ENCODE measurements at places on chromosomes 2 and 18. TPM values are rescaled to one million over a fixed set of nuclear protein-coding genes. Genes with fewer than 3 reads are reported as not detected.

XDH gene
- total RNA-seq = 63.7 TPM

TCF7L1 gene
- total RNA-seq = 5.7 TPM

CPLX4 gene
- not detected for total RNA-seq

WNT10A gene
- not detected for total RNA-seq

VSNL1 gene
- 11.9 TPM for total RNA-seq

SYT4 gene
- not detected for total RNA-seq

EPB41L3 gene
- 4.0 TPM for total RNA-seq

SLC16A14 gene
- 1.6 TPM for total RNA-seq

PRKAG3 gene
- total RNA-seq = not detected

UCN gene
- 2.2 TPM for total RNA-seq

GRCh38 chr2:232795920-232796319, 19.6 kb upstream of the KCNJ13 start:
- DNase-seq = no peak

GRCh38 chr2:72929010-72929409, 11.7 kb downstream of the EMX1 start:
- no peak for DNase-seq

- DNase-seq = no peak
These were observed 203.8 kb upstream of the SIX2 start for GRCh38 chr2:45212953-45213635.

DNA sequence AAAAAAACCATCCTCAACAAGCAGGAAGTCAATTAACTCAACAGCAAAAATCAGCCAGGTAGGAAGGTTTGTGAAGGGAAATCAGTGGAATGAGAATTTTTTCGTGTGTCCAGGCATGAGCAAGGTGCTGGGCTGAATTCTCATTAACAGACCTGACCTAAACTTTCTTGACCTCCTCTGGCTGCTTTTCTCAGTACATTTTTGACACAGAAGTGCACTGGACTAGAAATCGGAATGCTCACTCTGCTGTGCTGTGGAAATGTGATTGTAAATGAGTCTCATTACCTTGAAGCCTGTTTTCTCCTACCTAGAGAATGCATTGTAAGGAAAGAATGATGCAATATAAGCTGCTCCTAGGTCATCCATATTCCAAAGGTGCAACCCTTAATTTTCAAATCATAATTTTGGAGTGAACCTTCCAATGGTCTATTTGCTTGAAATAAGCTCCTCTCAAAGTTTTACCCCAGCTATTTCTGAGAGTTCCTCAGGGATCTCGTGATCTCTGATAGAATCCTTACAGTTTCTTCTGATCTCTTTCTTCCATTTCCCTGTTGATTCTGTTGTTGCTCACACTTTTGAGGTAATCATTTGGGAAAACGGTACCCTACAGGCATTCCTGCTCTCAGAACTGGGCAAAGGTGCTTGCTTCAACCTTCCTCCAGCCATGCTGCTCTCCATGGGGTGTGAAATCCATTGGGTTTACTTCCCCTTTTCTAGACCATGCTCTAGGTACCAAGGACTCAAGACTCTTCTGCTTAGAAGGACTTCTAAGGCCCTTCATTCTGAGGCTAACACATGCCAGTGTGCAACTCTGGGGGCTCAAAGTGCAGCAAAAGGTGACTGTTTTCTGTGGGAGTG, 104.9 kb upstream of the ITPRID2 start:
- no peak for DNase-seq

DNA sequence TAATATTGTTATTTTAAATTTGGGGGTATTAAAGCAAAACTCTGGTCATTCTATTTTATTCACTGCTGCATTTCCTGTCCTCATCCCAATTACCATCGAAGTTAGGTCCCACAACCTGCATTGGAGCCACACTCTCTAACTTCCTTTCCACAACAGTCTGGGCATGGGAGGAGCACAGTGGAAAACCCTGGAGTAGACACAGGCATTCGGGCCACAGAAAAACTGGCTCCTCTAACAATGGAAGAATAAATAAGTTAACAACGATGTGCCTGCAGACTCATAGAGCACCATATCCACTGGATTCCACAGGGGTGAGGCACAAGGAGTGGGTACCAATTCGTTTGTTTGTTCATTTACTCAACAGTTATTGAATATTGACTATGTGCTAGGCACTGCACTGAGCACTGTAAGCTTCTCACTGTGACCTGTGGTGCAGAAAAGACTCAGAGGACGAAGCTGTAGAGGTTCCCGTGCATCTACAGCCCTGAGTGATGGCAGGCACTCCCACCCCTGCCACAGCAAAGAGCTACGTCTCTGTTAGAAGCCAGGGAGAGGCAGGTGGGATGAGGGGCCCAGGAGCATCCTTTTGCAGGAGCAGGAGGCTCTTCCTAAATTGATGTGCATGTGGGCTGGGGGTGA, 154.2 kb upstream of the PGAP1 start:
- DNase-seq = no peak

DNA sequence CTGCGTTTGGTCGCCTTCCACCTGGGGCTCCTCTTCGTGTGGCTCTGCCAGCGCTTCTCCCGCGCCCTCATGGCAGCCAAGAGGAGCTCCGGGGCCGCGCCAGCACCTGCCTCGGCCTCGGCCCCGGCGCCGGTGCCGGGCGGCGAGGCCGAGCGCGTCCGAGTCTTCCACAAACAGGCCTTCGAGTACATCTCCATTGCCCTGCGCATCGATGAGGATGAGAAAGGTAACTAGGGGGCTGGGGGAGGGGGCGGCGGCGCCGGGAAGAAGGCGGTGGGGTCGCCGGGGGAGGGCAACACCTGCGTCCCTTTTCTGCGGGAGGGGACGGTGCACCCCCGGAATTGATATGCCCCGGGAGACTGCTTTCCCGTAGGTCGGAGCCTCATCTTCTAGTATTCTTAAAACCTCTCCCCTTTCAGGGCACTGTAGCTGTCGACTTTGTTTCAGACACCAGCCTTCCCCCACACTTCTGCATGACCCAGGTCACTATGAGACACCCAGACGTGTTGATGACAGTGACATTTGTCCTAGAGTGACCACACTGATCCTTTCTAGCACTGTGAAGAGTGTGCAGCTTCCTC, 755 bp downstream of the SPAST start:
- no peak for DNase-seq

- no peak for DNase-seq
These were observed 1183.2 kb upstream of the ACVR2A start for GRCh38 chr2:146661473-146662096.

DNA sequence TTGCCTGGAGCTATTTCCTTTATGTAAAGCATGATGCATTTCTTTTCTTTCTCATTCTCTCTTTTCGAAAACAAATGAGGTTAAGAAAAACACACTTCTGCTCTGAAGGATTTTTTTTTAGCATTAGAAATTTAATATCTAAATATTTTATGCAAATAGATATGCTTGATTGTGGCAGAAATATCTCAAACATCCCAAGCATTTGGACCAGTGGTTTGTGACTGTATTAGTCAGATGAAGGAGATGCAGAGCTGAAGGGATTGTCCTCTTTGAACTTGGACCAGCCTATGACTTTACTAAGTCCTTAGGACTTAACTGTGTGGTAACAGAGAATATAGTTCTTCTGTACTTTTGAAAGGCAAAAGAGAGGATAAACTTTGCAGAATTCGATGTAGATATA, 335.9 kb upstream of the NT5C1B start:
- DNase-seq = no peak

DNA sequence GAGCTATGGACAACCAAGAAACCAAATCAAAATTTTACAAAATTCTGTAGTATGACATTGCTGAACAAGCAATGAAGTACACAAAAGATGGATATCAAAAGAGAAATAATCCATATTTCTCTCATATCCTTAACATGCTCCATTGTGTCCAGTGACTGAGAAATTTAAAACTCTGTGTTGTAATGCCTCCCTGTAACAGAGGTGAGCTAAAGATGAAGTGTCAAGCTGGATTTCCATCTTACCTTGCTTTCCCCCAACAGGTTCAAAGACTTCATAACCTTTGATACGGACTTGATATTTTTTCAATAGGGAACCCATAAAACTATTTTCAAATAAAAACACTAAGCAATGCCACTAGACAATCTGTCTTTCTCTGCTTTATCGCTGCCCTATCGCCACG, 95.7 kb upstream of the SERTAD2 start:
- DNase-seq = no peak

DNA sequence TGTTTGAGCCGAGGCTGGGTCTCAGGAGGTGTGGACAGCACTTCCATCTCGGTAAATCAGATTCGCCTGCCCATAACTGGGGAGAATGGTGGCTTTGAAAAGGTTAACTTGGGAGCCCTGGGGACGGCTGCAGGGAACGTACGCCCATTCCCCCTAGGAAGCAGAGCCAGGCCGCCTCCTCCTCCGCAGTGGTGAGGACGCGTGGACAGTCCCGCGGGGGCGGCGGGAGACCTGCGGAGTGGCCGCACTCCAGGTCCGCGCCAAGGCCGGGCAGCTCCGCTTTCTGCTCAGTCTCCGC, 845 bp upstream of the MYCN start:
- peak; percentile 75 for DNase-seq

- DNase-seq = no peak
These were observed 401.9 kb downstream of the HRH4 start for GRCh38 chr18:24862201-24862816.

GRCh38 chr2:220756653-220757052, 815.5 kb downstream of the EPHA4 start:
- no peak for DNase-seq

DNA sequence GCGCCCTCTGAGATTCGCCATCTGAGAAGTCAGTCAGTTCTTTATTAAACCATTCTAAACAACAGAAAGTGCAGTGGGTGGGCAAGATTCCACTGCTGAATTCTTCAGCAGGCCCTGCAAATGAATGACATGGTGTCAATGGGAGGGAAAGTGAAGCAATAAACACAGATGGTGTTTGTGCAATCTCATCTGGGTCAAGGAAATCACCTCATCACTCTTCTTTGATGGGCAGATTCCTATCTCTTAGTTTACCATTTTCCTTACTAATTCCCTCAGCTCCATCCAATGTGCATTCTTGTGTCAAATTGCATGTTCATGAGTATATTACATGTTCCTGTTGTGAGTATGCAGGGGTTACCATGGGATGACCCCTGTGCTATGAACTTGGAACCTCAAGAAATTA, 100.7 kb upstream of the CYP1B1 start:
- DNase-seq = no peak

DNA sequence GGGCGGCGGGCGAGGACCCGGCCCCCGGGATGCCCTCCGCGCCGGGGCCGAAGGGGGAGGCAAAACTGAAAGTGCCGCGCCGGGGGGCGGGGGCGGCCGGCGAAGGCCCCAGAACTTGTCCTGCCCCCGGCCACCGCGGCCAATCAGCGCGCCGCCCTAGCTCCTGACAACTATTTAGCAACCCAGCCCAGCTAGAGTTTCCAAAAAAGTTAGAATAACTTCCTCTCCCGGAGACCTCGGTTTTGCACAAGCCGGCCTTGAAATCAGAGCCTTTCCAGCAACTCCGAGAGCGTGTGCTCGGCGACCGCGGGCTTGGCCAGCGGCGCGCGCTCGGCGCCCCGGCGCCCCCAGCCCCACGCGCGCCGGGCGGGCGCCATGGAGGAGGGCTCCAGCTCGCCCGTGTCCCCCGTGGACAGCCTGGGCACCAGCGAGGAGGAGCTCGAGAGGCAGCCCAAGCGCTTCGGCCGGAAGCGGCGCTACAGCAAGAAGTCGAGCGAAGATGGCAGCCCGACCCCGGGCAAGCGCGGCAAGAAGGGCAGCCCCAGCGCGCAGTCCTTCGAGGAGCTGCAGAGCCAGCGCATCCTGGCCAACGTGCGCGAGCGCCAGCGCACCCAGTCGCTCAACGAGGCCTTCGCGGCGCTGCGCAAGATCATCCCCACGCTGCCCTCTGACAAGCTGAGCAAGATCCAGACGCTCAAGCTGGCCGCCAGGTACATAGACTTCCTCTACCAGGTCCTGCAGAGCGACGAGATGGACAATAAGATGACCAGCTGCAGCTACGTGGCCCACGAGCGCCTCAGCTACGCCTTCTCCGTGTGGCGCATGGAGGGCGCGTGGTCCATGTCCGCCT, at the start of gene TWIST2:
Gene TWIST2, plus strand, starts transcription at position 245 of the 850 bp plus-strand sequence. Its CDS starts 131 bp downstream, at position 376.
- DNase-seq = no peak

DNA sequence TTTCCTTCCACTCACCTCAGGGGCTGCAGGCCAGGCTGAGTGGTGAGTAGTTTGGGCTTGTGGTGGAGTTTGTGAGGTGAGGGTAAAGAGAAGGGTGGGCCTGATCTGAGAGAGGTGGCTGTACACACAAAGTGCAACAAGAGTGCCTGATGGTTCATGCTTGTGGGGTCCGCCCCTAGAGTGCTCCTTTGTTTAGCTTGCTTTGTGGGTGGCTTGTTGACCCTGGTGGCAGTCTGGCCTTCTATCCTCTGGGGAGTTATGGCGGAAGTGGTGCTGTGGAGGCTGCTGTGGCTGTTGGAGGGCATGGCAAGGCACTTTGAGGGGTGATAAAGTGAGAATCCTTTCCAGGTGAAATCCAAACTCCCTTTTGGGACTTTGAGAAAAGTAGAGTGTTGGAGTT, 10.6 kb downstream of the UBE2F start:
- no peak for DNase-seq

- DNase-seq = no peak
These were observed 308.6 kb downstream of the TGIF1 start for GRCh38 chr18:3758531-3758930.

DNA sequence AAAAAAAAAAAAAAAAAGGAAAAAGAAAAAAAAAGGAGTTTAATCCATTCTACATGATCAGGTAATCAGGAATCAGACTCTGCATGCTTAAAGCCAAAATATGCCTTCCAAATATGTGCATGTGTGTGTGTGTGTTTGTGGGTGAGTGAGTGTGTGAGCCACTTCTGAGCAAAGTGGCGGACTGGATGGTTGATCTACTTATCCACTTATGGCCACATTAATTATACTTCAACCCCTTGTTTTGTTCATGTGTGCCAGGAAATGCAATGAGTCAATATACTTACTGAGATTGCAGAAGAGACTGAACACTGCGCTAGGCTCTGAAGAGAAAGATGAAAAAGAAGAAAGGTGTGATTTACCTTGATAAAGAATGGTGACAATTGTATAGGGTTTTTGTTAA, 586.5 kb upstream of the NXPH2 start:
- no peak for DNase-seq

DNA sequence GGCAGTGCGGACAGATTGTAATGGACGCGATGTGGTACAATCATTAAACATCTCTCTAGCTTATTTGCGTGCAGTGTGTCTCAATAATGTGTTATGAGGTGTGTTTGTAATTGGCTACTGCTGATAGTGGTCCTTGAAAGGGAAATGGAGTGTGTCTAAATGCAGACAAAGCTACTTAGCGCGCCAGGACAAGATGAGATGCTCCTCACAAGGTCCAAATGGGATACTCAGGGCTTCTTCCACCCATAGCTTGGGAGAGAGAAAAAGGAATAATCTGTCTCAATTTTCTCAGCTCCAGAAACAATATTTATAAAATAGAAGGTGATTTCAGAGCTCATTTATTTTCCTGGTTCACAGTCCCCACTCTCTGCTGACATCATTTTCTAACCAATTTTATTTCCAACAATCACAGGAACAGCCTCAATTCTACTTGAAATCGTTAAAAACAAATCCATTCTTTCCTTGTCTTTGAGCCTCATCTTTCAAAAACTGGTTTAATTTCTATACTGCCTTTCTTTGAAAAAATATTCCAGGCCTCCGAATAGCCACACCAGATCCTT, 28.5 kb downstream of the GALNT14 start:
- DNase-seq = no peak

DNA sequence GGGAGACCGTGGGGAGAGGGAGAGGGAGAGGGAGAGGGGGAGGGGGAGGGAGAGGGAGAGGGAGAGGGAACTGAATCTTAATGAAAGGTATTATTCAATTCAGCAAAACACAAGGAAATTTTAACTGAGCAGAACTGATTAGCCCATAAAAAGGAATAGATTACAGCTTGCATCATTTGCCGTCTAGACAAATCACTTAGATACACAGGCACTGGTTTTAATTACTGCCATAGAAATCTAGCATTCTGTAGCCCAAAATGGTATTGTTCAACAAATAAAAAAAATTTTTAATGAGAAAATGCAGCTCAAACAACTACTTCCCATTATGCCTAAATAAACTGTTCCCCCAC, 7.9 kb upstream of the KCNF1 start:
- DNase-seq = no peak
